Fibroblast of the aortic adventitia (primary cell): ENCODE measurements at places on chromosomes 4 and X.

DNA sequence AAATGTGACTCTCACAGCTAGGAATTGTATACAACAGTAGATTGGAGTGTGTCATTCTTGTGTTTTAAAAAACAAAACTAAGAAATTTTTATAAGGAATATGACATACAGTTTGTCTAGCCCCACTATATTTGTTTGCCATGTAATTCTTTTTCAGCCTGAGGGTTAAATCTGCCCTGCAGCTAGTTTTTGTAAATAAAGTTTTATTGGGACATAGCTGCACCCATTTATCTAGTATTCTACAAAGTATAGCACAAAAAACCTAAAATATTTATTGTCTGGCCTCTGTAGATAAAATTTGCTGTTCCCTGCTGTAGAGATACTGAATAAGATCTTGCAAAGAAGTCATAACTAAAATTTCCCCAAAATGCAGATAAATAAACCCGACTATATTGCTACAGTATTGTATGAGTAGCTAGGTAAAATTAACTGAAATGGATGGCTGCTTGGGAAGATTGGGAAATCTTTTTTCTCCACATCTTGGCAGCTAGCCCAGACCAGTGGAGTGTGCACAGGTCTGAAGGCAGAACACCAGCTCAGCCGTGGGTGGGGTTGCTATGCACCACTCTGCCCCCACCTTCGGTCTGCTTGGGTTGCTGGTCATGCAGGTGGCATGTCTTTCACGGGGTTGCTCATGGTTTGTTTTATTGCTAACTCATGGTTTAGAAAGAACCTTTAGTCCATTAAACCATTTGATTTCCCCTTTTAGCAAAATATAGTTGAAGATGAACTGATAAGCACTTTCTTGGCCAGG is 127.9 kb downstream of the KLHL8 start:
- DNase-seq: peak; percentile 88

DNA sequence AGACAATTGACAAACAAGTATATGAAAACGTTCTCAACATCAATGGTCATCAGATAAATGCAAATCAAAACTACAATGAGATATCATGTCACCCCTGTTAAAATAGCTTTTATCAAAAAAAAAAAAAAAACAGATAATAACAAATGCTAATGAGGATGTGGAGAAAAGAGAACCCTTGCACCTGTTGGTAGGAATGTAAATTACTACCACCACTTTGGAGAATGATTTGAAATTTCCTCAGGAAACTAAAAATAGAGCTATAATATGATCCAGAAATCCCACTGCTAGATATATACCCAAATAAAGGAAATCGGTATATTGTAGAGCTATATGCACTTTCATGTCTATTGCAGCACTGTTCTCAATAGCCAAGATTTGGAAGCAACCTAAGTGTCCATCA is 470.6 kb upstream of the FSTL5 start:
- no peak for DNase-seq

DNA sequence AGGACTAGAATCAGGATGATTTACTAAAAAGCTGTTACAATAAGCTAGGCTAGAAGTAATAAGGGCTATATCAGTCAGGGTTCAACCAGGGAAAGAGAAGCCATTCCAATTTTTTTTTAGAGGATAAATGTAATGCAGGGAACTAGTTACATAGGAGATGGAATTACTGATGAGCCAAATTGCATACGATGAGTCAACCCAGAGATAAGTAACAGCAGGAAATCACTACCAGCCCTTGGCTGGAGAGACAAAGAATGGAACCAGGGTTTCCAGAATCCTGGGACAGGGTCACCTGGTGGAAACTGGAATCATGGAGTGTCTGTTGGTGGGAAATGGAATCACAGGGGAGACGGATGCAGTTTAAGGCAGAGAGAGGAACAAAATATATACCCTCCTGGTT is 13.1 kb upstream of the MAGEA4 start:
- DNase-seq: peak; percentile 59

DNA sequence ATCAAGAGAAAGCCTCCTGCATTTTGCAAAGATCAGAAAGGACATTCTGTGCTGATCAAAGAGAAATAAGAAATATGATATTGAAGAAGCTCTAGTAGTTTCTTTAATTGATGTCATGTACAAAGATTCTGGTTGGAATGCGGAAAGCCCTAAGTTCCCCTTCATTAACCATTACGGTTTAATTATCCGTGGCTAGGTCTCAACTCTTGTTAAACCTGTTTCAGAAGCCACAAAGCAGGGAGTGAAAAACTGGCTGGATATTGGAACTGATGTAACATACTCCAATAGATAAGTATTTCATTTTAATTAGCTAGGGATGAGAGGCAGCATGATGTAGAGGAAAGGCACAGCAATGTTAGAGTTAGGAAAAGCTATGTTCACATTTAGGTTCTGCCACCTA is 55.7 kb downstream of the SPANXN3 start:
- no peak for DNase-seq

- DNase-seq: no peak
These were observed 260.3 kb downstream of the PPP3CA start for GRCh38 chr4:101086801-101087586.

DNA sequence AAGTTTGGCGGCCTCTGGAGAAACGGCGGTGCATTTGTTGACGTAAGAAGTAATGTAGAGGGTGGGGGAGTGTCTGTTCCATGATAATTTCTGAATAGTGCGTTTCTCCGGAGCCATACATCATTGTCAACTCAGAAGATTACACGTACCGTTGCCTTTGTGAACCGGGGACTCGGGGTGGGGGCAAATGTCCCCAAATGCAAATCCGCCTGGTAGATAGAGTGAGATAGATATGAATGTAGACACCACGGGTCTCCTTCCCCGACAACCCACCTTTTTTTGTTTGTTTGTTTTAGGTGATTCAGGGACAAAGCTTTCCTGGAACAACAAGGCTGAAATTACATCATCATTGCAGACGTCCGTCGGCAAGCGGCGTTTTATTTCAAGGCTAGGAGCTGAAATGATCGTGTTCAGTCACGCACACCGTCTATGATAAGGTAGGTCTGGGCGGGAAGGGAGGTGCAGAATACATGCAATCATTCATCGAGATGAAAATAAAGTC is 96.0 kb upstream of the PPP2R3B start:
- no peak for DNase-seq

- no peak for DNase-seq
These were observed 55.9 kb downstream of the OSTC start for GRCh38 chr4:108706289-108706688.

DNA sequence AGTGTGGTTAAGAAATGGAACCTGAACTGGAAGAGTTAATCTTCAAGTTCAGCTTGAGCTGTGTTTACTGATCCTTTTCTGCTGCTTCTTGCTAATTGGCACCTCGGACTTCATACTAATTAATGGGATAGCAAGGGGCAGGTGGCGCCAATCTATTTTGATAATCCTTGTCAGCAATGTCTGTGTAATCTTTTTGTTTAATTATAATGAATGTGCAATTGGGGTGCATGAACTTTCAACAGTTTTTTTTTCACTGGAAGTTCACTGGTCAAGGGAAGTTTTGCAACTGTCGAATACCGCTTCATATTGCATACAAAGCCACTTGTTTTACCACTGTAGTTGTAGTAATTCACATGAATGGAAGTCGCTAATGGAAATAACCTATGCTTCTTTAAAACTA is 261.0 kb downstream of the BMPR1B start:
- no peak for DNase-seq

DNA sequence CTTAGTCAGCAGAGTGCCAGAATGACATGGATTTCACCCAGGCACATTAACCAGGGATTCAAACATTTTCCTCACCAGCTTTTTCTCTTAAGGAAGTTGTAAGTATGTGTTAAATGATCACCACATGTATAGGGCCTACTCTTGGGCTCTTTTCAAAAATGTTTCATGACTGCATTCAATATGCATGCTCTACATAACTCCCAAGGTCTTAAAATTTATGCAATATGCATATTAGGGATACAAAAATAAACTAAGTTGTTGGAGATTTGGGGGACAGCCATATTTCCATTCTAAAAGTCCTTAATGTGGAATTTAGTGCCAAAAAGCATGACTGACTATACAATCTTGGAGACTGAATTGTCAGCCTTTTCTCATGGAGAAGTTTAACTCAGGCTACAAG is 25.0 kb upstream of the TRPC5OS start:
- DNase-seq: no peak

- DNase-seq: no peak
These were observed 41.7 kb upstream of the MTM1 start for GRCh38 chrX:150526692-150527091.

- peak; percentile 68 for DNase-seq
These were observed 90.8 kb downstream of the ANAPC4 start for GRCh38 chr4:25467843-25468242.

GRCh38 chr4:183926950-183927349 is 21.8 kb downstream of the STOX2 start:
- DNase-seq: no peak

- DNase-seq: peak; percentile 23
These were observed 6.2 kb upstream of the DCAF8L2 start for GRCh38 chrX:27583976-27584375.
